Stimulated activated CD4-positive, alpha-beta T cell treated with anti-CD3 and anti-CD28 coated beads, Interleukin-1b, Interleukin-23, amount 100 ng/mL, for 1 hour (primary cell): ENCODE measurements at places on chromosomes 6 and 20.

DNA sequence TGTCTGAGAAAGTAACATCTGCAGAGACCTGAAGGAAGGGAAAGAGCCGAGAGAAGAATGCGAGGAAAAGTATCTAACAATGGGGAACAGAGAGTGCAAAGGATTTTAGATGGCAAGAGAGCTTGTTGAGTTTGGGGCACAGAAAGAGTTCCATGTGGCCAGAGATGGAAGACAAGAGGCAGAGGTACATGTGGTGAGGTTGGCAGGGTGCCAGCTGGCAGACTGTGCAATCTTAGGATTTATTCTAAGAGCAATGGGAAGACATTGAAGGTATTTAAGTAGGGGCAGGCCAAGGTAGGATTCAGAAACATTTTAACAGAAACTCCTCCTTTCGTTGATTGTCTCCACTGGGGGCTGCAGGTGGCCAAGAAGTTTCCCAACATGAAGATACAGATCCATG lies 20.4 kb upstream of the LBP start:
- DNase-seq: no peak

DNA sequence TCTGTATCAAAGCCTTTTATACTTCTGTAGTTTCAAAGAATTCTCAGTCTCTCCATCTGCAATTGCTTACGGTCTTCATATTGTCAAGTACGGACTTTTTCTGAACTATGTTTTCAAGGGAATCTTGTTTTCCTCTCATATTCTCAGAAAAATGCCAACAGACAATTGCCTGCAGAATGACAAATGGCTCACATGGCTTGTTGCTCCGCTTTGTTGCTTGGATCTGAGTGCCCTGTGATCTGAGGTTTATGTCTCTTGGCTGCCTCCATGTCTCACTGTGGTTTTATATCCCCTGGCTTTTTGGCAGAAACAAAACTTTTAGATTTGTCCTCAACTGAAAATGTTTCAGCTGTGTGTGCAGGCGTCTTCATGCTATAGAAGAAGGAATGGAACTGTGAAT lies 285.4 kb upstream of the CHD6 start:
- no peak for DNase-seq

- DNase-seq: no peak
Observed at GRCh38 chr20:44291754-44292153, 19.2 kb downstream of the FITM2 start.

DNA sequence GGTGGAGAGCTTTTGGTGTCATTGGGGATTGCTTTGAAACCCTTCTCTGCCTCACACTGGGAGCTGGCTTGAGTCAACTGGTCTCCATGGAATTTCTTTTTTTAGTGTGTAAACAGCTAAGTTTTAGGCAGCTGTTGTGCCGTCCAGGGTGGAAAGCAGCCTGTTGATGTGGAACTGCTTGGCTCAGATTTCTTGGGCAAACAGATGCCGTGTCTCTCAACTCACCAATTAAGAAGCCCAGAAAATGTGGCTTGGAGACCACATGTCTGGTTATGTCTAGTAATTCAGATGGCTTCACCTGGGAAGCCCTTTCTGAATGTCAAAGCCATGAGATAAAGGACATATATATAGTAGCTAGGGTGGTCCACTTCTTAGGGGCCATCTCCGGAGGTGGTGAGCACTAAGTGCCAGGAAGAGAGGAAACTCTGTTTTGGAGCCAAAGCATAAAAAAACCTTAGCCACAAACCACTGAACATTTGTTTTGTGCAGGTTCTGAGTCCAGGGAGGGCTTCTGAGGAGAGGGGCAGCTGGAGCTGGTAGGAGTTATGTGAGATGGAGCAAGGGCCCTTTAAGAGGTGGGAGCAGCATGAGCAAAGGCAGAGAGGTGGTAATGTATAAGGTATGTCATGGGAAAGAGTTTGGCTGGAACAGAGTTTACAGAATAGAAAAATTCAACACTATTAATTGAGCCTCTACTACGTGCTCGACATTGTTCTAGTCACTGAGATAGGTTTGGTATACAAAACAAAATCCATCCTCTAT lies 31.2 kb downstream of the SRSF3 start:
- DNase-seq: no peak

- DNase-seq: no peak
Observed at GRCh38 chr6:129030215-129030614, 147.3 kb downstream of the LAMA2 start.

DNA sequence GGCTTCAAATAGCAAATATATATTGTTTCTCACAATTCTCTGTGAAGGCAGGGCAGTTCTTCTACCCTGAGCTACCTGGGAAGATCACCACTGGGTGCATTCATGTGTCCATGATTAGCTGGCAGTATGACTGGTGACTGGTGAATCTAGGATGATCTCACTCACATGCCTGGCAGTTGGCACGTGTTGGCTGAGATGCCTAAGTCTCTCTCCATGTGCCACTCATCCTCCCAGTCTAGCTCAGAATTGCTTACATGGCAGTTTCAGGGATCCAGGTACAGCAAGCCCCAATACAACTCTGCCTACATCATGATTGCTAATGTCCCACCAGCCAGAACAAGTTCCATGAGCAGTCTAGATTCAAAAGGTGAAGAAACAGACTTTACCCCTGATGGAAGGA lies 346.8 kb upstream of the CNR1 start:
- no peak for DNase-seq

- DNase-seq: peak; percentile 41
Observed at GRCh38 chr6:53651764-53652401, 13.7 kb downstream of the KLHL31 start.

DNA sequence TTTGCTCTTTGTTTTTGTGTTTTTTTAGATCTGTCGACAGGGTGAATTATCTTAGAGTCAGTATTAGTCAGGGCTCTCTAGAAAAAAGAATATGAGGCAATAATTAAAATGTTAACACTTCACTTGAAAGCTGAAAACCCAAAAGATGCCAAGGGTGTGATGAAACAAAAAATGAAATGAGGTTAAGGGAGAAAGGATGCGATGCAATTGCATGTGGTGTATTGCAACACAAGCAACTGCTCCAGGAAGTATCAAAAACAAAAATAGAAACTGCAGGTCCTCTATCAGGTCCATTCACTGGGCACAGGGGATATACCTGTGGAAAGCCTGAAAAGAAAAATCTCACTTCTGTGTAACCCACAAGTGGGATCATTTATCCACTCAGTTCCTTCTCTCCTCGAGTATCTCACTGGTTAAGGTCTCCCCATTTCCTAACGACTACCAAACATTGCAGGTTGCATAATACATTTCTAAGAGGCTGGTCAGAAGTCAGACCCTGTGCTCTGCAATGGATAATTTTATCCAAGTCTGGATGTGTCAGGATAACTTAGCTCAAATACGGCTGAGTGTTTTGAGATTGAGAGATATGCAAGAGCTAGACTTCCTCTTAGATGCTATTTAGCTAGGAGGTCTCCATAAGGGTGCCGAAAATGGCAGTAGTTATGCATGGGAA lies 257.7 kb upstream of the GJE1 start:
- DNase-seq: no peak

DNA sequence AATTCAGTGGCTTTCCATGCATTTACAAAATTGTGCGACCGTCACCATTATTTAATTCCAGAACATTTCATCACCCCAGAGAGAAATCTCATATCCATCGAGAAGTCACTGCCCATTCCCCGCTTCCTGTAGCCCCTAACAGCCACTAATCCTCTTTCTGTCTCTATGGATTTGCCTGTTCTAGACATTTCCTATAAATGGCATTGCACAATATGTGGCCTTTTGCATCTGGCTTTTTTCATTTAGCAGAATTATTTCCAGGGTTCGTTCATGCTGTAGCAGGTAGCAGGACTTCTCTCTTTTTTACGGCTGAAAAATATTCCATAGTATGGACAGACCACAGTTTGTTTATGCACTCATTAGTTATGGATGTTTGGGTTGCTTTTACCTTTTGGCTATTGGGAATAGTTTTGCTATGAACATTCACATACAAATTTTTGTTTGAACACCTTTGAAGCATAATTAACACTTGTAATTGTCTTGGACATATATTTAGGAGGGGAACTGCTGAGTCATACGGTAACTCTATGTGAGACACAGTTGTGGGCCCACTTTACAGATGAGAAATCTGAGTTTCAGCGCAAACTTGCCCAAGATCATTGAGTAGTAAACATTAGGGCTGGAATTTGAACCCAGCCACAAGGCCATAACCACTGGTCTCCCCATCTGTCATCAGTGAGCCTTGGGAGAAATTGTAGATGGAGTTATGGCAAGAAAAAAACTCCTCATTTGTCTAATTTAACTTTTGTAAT lies 126.9 kb downstream of the BMP7 start:
- DNase-seq: no peak

DNA sequence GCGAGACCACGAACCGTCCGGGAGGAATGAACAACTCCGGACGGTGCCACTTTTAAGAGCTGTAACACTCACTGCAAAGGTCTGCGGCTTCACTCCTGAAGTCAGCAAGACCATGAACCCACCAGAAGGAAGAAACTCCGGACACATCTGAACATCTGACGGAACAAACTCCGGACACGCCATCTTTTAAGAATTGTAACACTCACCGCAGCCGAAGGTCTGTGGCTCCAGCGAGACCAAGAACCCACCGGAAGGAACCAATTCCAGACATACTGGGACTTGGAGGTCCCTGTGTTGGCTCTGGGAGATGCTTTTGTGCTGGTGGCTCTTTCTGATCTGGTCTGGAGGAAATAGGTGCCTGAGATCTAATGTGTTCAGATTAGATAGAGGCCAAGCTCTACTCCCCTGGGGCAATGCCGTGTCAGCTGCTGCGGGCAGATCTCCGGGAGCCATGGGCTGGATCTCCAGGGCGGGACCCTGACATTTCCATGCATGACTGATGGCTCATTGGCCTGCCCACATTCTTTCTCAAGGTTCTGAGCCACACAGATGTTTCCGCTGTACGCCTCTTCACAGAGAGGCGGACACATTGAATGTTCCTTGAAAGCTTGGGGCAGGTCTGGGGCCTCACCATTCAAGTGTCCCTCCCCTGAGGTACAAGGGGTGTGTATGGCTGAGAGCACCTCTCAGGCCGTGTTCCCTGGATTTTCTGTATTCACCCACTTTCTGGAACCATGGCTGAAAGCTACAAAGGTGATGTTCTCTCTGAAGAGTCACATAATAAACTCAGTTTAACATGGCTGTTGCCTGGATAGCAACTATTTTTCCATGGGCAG lies 29.3 kb downstream of the GMPR start:
- no peak for DNase-seq

DNA sequence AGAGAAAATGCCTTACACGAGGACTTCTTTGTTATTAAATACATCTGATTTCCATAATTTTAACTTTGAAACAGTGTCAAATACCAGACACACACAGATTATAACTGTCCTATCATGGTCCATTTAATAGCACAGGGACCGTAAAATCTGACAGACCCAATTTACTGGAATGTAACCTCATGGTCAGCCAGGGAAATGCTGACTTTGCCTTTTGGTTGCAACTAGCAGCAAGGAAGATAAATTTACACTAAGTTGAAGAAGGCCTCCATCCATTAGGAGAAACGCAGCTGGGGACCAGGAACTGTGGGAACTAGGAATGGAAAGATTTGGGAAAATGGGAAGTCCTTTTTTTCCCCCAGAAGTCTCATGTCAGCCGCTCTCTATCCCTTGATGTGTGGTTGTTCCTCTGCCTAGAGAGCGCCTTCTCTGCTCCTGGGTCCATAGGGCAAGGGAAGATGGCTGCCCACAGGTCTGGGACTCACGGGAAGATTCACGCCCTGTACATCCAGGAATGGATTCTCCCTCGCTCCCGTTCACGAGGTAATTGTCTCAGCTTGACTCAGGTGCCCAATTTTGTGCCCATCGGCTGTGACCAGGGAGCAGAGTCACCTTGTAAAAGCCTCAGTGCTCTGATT lies 74.6 kb upstream of the L3MBTL3 start:
- no peak for DNase-seq

DNA sequence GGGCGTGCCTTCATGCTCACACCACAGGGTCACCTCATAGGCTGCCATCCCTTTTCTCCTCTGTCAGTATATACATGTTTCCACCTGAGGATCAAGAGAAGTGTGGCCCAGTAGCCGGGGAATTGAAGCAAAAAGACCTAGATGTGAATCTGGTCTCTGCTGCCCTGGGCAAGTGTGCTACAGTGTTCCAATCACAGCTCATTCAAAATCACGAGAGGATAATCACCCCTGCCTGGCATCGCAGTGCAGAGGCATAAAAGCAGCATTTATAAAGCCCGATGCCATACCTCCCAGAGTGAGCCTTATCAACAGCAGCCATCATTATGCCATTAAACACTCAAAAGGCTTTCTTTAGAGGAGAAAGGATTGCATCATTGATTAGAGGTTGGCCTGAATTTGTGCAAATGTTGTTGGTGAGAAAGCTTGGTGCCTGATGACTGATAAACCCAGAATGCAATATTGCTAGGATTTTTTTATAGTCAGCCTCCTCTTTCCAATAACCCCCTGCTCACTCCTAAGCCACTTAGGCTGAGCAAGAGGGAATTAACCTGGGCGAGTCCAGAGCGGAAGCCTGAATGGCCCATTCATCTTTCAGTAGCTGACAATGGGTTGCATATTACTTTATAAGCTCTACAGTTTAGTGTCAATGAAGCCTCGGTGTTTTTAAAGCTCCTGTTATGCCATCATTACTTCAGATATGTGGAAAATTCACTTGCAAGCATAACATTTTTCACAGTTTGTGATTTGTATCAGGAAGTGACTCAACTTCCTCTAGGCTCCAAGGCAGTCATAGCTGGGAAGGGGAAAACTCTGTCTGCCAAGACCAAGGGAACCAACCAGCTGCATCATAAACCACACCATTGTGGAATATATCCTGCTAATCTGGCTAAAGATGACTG lies 92.5 kb upstream of the NXT1 start:
- DNase-seq: no peak

GRCh38 chr20:32820698-32821377 lies 1.1 kb downstream of the MAPRE1 start:
- no peak for DNase-seq

DNA sequence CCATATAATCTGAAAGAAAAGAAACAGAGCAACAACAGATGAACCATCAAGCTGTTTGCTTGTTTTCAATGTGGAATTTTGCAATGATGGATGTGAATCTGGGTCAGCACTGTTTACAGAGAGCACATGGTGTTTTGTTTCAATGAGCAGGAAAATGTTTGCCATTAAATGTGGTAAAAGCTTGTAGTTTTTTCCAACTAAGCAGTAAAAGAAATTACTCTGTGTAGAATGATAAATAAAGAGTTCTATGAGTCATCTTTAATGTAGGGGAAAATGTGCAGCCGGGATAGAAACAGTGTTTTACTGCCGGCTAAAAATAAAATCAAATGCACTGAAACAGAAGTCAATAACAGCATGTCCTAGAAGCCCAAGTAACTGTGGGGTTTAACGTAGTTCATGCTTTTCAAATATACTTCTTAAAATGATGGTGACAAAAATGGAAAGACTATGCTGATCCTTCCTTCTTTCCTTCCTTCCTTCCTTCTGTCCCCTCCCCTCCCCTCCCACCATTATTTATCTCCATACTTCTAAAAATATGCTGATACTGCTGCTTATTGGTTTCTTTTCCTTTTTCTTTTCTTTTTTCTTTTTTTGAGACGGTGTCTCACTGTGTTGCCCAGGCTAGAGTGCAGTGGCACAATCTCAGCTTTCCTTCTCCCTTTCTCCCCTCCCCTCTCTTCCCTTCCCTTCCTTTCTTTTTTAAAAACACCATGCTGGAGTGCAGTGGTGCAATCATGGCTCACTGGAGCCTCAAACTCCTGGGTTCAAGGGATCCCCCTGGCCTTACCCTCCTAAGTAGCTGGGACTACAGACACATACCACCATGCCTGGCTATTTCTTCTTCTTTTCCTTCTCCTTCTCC lies 6.3 kb upstream of the NAA20 start:
- no peak for DNase-seq
